ENCODE measurements at places on chromosomes 7 and 10.

DNA sequence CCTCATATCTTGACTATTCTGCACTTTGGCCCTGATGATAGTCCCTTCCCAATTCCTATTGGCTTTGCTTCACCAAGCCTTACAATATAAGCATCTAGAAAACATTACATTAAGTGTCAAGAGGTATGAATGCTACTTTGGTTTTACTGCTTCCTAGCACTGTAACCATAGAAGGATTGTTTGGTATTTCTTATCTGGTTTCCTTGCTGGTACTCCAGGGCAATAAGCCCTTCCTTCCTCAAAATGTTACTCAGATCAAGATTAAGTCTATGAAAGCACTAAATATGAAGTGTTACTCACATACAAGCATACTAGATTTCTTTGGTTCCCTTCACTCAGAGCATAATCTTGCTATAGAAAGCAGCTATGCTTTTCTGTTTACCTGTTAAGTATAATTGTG, 492.5 kb downstream of the ETV1 start:
- DNase-seq, result no peak

DNA sequence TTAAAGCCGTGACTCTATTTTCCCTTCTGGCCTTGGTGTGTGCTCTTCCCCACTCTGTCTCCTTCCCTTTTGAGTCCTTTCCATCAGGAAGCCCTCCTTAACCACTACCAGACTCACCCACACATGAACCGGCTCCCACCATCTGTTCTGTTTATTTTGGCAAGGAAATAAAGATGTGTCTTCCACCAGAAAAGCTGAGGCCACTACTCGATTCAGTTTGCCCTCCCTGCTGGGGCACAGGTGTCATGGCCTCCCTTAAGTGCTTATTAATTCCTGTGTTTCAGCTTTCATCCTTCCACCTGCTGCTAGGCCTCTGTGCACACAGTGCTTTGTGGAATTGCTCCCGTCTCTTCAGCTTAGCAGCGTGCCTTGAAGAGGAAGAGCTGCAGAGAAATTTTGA, 16.7 kb downstream of the POR start:
- peak; percentile 67 for DNase-seq

DNA sequence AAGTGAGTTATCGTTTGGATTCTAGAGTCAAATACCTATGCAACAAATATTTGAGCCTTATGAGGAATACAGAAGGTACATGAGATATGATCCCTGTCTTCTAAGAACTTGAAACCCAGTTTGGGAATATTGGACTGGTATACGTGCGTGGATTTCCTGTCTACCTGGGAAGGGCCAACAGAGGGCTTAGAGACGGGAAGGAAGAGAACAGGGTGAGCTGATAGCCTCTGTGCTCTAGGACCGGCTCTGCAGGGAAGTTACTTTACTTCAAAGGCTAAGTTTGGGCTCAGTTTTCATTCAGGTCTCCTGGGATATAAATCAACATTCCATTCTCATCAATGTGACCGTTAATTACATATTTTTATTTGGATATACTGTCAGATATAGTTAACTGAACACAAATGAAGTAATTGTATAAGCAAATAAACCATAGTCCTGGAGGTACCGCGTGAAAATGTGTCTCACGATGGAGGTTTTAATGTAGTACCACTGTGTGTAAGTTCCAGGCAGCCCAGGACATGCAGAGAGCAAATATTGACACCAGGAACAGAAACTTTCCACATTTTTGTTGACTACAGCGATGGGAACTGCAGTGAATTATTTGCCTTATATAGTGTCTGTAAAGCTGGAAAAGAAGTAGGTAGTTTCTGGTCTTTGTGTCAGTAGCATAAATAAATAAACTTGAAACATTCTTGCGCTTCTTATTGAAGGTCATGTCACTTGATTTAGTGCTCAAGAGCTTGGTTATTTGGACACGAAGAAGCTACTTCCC, 8.6 kb downstream of the CHST12 start:
- no peak for DNase-seq

GRCh38 chr7:151552352-151553028, 32.8 kb upstream of the RHEB start:
- peak; percentile 91 for DNase-seq

DNA sequence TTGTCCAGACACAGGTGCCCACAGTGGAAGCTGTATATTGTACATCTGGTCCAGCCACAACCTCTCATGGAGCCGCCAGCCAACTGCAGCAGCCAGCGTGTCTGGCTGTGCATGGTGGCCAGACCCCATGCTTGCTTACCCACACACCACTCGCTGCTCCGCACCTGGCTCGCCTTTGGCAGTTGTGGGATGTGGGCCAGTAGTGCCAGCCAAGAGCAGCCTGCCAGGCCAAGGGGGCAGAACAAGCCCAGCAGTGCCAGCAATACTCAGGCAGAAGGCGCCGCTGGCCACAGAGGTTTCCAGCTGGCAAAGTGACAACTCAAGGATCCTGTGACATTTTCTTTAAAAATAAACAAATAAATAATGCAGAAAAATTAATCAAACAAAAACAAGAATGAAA, 11.7 kb upstream of the TMEM243 start:
- peak; percentile 86 for DNase-seq

- no peak for DNase-seq
These were observed 20.5 kb downstream of the CLEC2L start for GRCh38 chr7:139543801-139544603.

DNA sequence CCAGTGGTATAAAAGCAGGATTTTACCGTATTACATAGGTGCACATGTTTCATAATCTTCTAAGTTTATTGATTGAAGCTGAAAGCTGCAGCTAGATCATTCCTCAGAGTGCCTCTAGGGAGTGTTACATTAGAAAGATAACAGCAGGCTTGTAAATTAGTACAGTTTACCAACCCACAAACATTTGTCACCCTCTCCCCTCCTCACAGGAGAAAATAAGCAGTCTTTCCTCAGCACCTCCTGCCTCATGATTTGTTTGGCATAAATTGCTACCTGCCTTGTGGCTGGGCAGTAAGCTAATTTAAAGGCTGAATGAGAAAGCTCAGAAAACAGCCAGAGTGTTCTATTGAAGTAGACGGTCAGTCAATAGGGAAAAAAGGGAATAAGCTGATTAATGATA, 74.2 kb downstream of the NXPH1 start:
- DNase-seq, result no peak

GRCh38 chr10:51029172-51029641, 45.1 kb upstream of the PRKG1 start:
- no peak for DNase-seq

GRCh38 chr10:3623746-3624145, 161.3 kb downstream of the KLF6 start:
- DNase-seq, result no peak

- DNase-seq, result no peak
These were observed 14.4 kb upstream of the SPRN start for GRCh38 chr10:133438711-133439273.

- no peak for DNase-seq
These were observed 40.5 kb downstream of the AMZ1 start for GRCh38 chr7:2728316-2729030.

DNA sequence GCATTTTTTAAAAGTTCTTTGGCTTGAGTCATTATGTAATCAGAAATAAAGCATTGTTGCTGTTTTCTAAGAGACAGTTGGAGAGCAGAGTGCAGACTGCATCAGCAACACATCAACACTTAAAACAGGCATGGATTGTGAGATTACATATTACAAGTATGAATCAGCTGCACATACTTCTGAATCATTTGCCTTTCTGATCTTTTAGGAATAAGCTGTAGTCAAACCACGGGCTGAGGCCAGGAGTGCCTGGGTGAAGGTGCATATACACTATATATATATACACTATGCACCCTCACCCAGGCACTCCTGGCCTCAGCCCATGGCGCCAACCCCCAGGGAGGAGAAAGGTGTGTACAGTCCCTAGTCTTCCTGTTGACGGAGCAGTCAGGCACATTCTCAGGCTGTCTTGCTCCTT, 52.4 kb upstream of the DLX6 start:
- DNase-seq, result no peak

GRCh38 chr10:91389636-91390512, 20.3 kb upstream of the HECTD2 start:
- DNase-seq, result peak; percentile 61

DNA sequence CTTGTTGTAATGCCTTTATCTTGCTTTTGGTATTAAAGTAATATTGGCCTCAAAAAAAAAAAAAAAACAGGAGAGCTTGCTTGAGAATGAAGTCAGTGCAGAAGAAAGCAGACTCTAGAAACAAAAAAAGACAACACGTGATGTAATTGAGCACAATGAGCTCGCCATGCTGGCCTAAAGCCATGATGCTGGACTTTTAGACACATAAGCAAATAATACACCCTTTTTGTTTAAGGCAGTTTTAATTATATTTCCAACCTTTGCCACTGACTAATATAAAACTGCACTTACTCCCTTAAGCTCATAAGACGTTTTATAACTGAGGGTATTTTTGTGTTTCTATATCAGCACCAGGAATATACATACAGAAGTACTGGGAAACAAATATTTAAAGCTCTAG, 798.3 kb downstream of the KCNMA1 start:
- DNase-seq, result no peak

DNA sequence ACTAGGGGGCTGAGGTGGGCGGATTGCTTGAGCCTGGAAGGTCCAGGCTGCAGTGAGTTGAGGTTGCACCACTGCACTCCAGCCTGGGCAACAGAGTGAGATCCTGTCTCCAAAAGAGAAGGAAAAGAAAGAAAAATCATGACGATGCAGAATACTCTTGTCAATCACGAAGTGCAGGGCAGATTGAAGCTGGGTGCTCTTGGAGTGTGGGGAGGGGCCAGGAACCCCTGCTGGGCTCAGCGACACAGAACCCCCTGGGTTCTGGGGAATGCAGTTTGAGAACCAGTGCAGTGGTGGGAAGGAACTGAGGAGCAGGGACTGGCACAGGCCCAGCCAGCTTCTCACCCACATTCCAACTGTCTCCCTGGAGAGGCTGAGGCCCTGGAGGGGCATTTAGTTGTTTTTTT, 10.8 kb upstream of the INTS1 start:
- DNase-seq, result no peak

DNA sequence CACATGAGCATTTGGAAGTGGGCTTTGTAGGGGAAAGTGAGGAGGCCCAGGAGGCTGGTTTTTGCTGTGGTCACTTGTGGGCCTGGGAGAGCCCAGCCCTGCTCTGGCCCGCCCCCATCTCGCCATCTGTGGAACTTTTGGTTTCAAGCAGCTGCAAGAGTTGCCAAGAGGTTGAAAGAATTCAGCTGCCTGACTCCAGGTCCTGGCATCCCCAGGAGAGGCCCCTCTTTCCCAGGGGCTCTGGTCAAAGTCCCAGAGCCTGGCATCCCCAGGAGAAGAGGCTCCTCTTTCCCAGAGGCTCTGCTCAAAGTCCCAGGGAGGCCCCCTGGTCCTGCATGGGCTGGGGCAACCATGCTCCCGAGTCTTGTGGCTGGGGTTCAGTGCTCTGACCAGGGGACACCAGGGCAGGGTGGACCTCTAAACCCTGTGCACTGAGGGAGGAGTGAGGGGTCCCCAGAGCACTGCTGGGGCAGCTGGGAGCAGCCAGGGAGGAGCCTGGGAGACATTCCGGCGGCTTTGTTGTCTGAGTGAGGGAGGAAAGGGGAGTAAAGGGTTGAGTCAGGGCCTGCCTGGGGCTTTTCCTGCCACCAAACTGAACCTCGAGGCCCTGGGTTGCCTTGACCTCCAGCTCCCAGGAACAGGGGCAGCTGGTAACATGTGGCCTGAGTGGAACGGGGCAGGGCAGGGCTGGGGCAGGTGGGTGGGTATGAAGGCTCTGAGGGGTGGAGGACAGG, 27.7 kb upstream of the CSGALNACT2 start:
- DNase-seq, result no peak

- DNase-seq, result no peak
These were observed 233.9 kb downstream of the FANK1 start for GRCh38 chr10:126130271-126130710.

DNA sequence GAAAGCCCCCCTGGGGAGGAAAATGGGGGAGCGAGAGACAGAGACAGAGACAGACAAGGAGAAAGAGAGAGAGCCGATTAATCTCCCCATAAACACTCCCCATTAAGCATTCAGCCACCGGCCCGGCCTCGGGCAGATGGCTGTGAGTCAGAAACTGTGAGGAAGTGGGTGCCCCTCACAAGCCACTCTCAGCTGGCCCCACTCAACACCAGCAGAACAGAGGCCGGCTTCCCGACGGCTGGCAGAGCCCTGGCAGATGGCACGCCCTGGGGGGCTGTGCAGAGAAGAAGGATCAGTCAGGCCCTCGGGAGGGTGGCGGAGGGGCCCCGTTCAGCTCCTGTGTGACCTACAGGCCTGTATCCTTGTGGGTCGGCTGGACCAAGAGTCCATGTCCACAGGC, 41.2 kb downstream of the CAMK2B start:
- no peak for DNase-seq

GRCh38 chr7:92834507-92835260, 1.7 kb downstream of the CDK6 start:
- DNase-seq, result no peak

GRCh38 chr10:89531359-89531758, 4.0 kb downstream of the SLC16A12 start:
- DNase-seq, result no peak

GRCh38 chr7:53603461-53603860, 568.0 kb downstream of the POM121L12 start:
- DNase-seq, result no peak

DNA sequence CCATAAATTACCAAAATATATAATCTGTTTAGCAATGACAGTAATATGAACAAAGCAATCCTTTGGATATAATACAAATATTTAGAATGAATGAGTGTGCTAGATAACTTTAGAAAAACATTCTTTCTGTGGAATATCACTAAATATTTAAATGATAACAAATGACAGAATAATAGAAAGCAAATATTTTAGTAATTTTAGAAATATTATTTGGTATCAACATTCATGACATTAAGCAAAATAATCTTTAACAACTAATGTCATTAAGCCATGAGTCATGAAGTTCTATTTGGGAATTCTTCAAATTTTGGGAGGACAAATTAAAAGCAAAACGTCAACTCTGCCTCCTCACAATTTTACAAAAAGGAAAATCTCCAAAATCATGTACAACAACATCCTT, 844.8 kb upstream of the LRRN3 start:
- no peak for DNase-seq

DNA sequence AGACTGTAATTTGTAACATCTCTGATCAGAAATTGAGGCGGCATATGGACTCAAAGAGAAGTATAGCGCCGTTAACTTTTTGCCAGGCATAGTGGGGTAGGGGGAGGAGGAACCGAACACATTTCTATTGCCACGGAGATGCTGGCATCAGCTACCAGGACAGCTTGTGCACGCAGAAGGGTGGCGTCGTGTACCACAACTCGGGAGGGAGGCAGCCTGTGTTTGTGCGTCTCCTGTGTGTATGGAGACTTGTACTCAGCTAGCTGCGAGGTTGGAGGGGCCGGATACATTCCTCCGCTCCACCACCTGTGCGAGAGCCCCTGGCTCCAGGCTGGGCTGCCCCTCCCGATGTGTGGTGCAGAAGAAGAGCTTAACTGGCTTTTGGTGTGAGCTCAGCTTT, 634.8 kb downstream of the TYW1 start:
- no peak for DNase-seq

- no peak for DNase-seq
These were observed 100.5 kb downstream of the TACC2 start for GRCh38 chr10:122089311-122090017.

DNA sequence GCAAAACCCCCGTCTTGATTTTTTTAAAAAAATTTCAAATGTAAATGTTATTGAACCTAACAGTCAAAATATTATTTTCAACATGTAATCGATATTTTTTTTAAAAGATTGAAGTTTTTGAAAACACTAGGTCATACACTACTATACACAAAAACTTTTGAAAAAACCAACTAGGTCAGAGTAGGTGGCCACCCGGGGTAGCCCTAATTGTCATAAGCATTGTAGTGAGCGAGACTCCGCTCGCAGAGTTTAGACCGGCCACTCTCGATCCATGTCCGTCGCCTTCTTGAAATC, 417 bp downstream of the RFC2 start:
- DNase-seq, result no peak

Measured in NCI-H2029 treated with DMSO at 0.1 percent for 48 hours (cell line).